ENCODE measurements at places on chromosomes 6 and 20.

DNA sequence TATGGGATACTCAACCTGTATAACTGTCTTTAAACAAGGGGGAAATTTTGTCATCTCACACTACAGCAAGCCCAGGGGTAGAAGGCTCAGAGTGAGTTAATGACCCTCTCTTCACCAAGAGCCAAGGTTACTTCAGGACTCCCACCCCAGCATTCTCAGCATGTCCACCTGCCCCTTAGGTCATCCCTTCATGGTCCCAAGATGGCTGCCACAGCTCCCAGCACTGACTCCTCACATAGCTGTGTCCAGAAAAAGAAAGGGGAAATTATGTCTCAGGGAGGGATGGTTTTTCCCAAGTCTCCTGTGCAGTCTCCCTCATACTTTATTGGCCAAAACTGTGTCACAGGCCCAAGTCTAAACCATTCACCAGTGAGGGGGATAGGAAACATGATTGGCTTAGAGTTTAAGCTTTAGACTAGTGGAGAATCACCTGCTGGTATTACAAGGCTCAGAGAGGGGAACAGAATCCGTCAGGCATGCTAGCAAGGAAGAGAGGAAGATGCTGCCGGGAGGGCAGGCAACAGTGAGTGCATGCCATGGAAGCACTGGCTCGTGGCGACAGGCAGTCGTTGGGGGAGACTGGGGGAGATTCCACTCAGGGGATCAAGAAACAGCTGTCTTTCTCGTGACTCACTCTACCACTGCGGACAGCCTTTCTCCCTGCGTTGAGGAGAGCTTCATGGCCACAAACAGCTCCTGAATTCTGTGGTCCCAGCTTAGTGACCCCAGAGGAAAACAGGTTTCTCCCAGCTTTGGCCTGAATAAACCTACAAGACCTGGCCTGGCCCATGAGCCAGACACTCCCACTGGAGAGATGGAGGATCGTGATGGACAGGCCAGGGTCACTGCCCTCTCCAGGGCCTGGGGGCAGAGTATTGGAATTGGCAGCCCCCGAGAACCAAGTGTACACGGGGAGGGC is 37.2 kb downstream of the HM13 start:
- DNase-seq, result no peak

- no peak for DNase-seq
Measured at GRCh38 chr6:83403191-83403590, 27.7 kb downstream of the ME1 start.

DNA sequence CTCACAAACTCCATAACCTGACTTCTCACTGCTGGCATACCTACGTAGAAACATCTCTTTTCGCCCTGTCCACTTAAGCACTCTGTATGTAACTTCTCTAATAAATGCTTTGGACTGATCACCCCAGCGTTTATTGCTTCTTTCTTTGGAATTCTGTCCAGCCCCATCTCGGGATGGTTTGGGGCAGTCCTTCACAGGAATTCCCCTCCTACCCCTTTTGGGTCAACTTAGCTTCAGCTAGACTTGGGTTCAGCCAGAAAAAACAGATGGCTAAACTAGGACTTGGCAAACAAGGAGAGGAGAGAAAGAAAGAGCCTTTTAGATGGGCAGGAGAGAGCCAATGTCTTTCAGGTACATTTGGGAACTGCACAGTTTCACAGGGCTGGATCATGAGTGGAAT is 3.9 kb upstream of the LTV1 start:
- no peak for DNase-seq

GRCh38 chr6:106522562-106523250 is 106.6 kb downstream of the RTN4IP1 start:
- no peak for DNase-seq

- DNase-seq, result no peak
Measured at GRCh38 chr20:35023624-35024023, 68.0 kb downstream of the MYH7B start.

DNA sequence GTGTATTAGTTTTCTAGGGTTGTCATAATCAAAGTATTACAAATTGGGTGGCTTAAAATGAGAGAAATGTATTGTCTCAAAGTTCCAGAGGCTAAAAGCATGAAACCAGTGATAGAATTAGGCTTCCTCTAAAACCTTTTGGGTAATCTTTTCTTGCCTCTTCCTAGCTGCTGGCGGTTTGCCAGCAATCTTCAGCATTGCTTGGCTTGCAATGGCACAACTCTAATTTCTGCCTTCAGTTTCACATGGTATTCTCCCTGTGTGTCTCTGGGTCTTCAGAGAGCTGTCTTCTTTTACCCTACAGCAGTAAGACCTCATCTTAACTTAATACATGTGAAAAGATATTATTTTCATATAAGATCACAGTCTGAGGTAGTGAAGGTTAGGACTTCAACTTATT is 479.1 kb upstream of the GJE1 start:
- DNase-seq, result no peak

GRCh38 chr6:162539321-162539720 is 188.2 kb downstream of the PRKN start:
- no peak for DNase-seq

- DNase-seq, result no peak
Measured at GRCh38 chr6:6285679-6286078, 34.8 kb downstream of the F13A1 start.

GRCh38 chr6:42453654-42454427 is 2.1 kb upstream of the TRERF1 start:
- no peak for DNase-seq

DNA sequence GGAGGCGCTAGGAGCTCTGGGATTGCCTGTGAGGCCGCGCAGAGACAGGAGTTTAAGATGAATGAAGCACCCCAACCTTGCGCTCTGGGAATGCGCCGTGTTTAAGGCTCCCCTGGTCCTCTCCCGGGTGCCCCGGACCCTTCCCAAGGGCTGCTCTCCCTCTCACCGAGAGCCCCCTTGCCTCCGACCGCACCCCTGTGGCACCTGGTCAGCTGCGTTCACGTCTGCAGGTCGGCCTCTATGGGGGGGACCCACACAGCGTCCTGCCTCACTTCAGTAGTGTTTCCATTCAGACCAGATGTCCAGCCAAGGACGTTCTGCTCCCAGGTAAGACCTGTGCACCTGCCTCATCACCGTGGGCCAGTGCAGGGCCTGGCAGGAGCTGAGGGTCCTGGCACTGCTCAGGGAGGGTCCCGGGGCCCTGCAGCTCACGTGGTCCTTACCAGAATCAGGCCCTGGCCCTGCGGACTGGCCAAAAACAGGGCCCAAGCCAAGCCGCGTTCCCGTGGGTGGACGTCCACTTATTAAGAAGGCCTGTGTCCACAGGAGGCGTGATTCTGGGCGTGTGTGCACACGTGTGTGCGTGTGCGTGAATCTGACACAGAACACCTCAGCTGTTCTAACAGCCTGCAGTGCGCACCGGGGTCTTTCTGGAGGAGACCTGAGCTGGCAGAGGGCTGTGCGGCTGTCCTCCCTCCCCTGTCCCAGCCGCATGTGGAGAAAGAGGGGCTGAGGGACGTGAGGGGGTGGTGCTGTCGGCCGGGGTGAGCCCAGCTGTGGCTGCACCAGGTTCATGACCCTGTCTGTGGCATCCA is 79.9 kb upstream of the BHLHE23 start:
- DNase-seq, result peak; percentile 87

GRCh38 chr6:79543886-79544285 is 6.7 kb upstream of the LCA5 start:
- DNase-seq, result no peak

DNA sequence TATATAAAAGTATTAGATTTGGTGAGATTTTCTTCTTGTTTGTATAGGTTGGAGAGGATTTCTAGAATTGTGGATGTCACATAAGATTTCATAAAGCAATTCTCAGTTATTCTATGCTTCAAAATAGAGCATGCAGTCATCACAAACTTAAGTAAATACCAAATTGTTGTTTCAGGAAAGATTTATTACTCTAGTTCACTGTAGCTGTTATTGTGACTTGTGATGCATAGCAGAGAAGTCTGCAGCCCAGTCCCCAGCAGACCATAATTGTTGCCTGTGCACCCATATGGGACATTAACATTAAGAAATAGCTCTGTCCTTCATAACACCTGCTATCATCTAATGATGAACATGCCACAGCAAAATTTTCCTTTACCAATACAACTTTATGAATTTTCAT is 228.0 kb upstream of the FAM83B start:
- no peak for DNase-seq

DNA sequence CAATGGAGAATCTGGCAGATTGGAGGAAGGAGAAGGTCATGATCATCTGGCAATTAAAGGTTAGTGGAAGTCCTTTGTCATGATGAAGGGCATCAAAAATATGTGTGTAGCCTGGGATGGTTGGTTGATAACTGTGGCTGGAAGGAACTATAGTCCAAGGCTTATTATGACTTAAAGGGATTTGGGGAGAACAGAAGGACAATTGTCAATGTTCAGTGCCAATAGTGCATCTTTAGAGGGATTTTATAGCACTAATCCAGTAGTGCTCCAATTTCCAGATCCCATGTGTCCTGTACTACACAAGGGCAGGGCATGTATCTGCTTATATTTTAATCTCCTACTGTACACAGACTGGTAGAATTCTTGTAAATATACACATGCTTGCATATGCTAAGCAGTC is 5.0 kb upstream of the ZBTB24 start:
- no peak for DNase-seq

DNA sequence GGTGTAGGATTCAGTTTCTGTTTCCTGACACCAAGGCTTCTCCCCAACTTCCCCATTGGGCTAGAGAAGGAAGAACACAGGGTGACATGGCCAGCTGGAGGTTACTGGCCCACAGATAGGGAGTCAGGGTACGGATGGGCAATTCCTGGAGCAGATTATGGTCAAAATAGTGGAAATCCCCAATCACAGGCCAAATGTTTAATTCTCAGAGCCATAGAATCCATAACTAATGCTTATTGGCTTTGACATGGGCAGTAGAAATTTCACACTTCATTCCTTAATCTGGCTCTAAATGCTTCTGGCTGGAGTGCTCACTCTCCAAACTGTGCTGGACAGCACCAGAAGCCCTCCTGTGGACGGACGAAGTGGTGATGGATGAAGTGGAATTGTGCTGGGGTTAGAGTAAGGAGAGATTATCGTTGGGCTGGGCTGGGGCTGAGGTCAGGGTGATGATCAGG is 887 bp downstream of the SIGLEC1 start:
- no peak for DNase-seq

DNA sequence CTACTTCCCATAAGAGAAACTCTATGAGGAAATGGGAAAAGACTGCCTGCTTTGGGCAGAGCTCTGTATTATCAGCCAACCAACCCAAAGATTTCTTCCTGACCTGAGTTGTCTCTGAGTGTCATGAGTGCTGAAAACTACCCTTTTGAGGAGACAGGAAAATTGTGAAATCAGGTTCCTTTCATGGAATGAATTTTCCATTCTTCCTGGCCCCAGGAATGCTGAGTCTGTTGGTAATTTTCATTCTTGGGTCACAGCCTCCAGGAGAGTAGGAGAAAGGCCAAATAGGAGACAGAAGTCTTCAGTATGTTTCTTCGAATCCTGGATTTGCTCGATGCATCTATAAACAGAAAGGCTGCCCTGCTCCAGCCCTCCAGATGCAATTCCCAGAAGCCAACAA is 53.6 kb downstream of the SCML4 start:
- no peak for DNase-seq

GRCh38 chr6:82015526-82015925 is 232.0 kb downstream of the IBTK start:
- no peak for DNase-seq

- no peak for DNase-seq
Measured at GRCh38 chr6:157946865-157947532, 34.7 kb upstream of the SYNJ2 start.

DNA sequence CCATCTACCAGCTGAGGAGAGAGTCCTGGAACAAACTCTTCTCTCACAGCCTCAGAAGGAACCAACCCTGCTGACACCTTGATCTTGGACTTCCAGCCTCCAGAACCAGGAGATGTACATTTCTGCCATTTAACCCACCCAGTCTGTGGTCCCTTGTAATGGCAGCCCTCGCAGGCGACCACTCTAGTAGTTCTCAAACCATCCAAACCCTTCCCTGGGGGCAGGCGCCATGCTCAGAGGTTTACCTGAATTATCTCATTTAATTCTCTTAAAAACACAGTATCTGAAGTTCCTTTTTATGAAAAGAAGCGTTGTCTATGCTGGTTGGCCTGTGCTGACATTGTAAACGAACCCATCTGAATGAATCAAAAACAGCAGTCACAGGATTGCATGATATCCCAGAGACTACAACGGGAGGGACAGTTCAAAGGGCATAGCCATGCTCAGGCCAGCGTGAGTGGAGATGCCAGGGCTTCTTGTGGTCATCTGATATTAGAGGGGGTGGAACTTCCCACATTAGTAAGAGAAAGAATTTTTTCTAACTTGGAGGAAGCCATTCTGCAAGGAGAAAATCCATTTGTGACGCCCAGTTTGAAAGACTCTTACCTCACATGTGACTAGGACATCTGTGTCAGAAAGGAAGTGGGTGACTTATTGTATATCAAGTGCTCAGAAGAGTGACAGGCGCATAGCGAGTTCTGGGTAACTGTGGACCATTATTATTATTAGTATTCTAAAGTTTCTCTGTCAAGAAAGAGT is 17.2 kb upstream of the TAGAP start:
- no peak for DNase-seq

- DNase-seq, result peak; percentile 93
Measured at GRCh38 chr6:138795809-138796603, at the start of gene ECT2L. ECT2L (plus strand) TSS chr6:138796087; CDS start chr6:138813275, 17,188 bp downstream.

GRCh38 chr6:170102582-170103481 is 188.0 kb downstream of the DLL1 start:
- DNase-seq, result peak; percentile 84
